ENCODE measurements at places on chromosomes 5 and 9.

DNA sequence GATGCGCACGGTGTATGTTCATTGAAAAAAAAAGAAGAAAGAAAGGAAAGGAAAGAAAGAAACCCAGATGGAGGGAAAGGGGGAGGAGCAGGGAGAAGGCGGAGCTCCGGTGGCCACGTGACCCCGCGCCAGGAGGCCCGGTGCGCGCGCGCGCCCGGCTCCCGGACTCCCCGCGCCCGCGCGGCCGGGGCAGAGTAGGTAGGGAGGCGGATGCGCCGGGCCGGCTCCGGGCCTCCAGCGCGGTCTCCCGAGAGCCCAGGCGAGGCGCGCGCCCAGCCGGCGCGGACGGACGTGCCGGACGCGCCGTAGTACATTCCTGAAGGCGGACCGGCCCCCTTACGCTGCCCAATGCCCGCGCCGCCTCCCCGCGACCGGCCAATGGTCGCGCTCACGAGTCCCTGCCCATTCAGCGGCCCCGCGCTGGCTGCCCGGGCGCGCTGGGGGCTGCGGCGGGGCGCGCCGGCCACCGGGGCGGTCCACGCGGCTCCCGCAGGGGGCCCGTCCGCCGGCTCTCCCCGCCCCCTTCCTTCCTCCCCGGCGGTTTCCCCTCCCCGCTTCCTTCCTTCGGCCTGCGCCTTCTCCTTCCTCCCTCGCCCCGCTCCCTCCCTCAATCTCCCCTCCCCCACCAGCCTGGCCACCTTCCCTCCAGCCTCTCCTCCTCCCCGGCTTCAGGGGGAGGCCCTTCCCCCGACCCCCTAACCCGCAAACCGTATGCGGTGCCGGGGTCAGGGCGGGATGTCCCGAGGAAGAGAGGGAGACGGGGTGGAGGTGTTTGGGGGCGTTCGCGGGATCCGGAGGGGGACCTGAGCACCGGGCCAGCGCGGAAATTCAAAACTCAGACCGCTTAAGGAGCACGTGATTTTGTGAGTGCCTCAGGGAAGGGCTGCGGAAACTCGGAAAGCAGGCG is 5.8 kb downstream of the PTCH1 start:
- peaks cover 21% of the 10 kb centered on the region for H3K4me1 ChIP-seq
- DNase-seq, result peak; percentile 49
- H3K27ac ChIP-seq, result peak overlapping the region; percentile 89
- no peaks in the 10 kb centered on the region for H3K27me3 ChIP-seq
- no peaks in the 10 kb centered on the region for H3K36me3 ChIP-seq

GRCh38 chr9:117034866-117035265 is 347.8 kb downstream of the TRIM32 start:
- no peaks in the 10 kb centered on the region for H3K27me3 ChIP-seq
- no peaks in the 10 kb centered on the region for H3K36me3 ChIP-seq
- no peak for DNase-seq
- H3K4me1 ChIP-seq, result no peaks in the 10 kb centered on the region

DNA sequence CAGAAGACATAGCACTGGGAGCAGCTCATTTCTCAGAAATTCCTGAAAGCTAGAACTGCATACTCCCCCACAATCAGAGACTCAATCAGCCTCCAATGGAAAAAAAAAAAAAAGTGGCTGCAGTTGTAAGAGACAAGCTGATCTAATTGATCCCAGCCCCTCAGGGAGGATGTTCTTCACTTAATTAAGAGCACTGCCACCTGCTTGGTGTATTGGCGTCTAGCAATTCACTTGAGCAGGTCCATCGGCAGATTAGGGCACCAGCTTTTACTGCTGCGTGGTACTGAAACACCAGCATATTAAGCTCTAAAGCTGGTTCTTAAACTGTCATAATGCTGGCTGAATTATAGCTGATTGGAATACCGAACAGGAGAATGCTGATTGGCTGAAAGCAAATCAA is 1890.1 kb upstream of the WWC1 start:
- H3K27me3 ChIP-seq, result no peaks in the 10 kb centered on the region
- H3K36me3 ChIP-seq, result no peaks in the 10 kb centered on the region
- no peak for DNase-seq
- H3K27ac ChIP-seq, result no peak overlapping the region
- H3K4me1 ChIP-seq, result no peaks in the 10 kb centered on the region

- H3K4me1 ChIP-seq, result peaks cover 10% of the 10 kb centered on the region
- DNase-seq, result no peak
- no peak overlapping the region for H3K27ac ChIP-seq
- H3K4me3 ChIP-seq, result no peak overlapping the region
- H3K36me3 ChIP-seq, result no peaks in the 10 kb centered on the region
- H3K27me3 ChIP-seq, result no peaks in the 10 kb centered on the region
Measured at GRCh38 chr9:31140316-31140715, 1244.1 kb upstream of the ACO1 start.

GRCh38 chr9:100222674-100223073 is 123.6 kb downstream of the INVS start:
- no peaks in the 10 kb centered on the region for H3K36me3 ChIP-seq
- no peak overlapping the region for H3K27ac ChIP-seq
- DNase-seq, result no peak
- H3K27me3 ChIP-seq, result no peaks in the 10 kb centered on the region

DNA sequence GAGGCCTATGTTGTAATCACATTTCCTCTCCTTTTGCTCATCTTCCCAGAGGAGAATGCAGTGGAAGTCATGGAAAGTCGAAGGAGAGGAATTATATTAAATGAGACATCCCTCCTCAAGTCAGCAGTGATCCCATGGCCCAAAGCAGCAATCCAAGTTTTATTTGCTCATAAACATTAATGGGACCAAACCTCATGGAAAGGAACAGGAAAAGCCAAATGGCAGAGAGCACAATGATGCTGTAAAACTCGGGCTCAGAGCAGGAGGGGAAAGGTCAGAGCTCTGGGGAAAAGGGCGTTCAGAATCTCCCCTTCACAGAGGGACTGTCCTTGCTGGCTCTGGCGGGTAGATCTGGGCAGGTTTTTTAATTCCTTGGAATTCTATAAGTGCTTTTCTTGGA is 175.8 kb downstream of the C5orf15 start:
- H3K27ac ChIP-seq, result no peak overlapping the region
- no peaks in the 10 kb centered on the region for H3K4me1 ChIP-seq
- no peak overlapping the region for H3K4me3 ChIP-seq
- H3K27me3 ChIP-seq, result peaks cover 59% of the 10 kb centered on the region
- no peaks in the 10 kb centered on the region for H3K36me3 ChIP-seq
- no peak for DNase-seq

- no peaks in the 10 kb centered on the region for H3K4me1 ChIP-seq
- H3K36me3 ChIP-seq, result no peaks in the 10 kb centered on the region
- H3K4me3 ChIP-seq, result no peak overlapping the region
- H3K27ac ChIP-seq, result no peak overlapping the region
- no peak for DNase-seq
Measured at GRCh38 chr5:95087816-95088317, 197.0 kb downstream of the MCTP1 start.

GRCh38 chr5:99929067-99929805 is 605.9 kb upstream of the FAM174A start:
- H3K4me1 ChIP-seq, result no peaks in the 10 kb centered on the region
- H3K27ac ChIP-seq, result no peak overlapping the region
- H3K36me3 ChIP-seq, result no peaks in the 10 kb centered on the region
- H3K27me3 ChIP-seq, result no peaks in the 10 kb centered on the region
- no peak overlapping the region for H3K4me3 ChIP-seq

DNA sequence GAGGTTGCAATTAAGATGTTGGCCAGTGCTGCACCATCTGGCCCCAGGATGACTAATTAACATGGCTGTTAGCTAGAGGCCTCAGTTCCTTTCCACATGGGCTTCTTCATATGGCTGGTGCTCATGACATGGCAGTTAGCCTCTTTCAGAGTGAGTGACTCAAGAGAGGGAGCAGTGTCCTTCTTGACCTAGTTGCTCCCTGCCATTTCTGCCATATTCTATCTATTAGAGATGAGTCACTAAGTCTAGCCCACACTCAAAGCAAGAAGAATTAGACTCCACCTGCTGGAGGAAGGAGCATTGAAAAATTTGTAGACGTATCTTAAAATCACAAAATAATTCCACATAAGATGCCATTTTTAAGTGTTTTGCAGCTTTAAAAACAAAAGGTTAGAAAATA is 651.2 kb upstream of the CCNG1 start:
- no peaks in the 10 kb centered on the region for H3K4me1 ChIP-seq
- DNase-seq, result no peak
- H3K36me3 ChIP-seq, result no peaks in the 10 kb centered on the region
- no peaks in the 10 kb centered on the region for H3K27me3 ChIP-seq
- H3K27ac ChIP-seq, result no peak overlapping the region

- no peaks in the 10 kb centered on the region for H3K4me1 ChIP-seq
- H3K4me3 ChIP-seq, result no peak overlapping the region
- no peaks in the 10 kb centered on the region for H3K27me3 ChIP-seq
- no peak overlapping the region for H3K27ac ChIP-seq
- H3K36me3 ChIP-seq, result no peaks in the 10 kb centered on the region
Measured at GRCh38 chr9:94979904-94980507, 253.5 kb downstream of the AOPEP start.

DNA sequence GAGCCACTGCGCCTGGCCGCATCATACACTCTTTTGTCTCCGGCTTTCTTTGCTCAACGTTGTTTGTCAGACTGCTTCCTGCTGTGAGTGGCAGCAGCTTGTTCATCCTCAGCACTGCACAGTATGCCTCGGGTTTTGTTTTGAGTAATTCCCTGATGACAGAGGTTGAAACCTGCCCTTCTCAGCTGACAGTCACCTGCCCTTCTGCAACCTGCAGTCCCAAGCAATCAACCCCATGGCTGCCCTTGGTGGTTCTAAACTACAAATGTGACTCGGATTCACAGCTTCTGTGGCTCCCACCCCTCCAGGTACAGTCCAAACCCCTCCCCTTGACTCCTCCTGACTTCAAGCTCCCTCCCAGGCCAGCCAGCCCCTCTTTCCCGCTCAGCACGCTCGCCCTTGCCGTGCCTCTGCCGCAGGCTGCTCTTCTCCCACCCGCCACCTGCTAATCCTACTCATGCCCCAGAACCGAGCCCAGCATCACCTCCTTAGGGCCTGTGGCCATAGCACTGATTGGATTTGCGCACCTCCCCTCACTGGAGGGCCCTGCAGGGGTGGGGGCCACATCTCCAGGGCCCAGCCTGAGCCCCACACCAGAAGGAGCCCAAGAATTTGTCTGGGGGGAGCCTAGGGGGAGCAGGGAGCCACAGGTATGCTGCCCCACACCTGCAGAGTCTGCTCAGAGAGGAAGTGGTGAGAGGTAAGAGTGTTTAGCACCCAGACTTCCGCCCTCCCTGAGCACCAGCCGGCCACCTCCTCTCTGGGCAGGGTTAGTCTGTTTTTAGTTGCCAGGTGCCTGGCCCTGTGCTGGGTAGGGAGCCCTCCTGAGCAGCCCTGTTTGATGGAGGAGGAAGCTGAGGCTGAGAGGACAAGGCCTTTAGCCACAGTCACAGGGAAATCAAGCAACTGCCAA is 10.1 kb downstream of the EEIG1 start:
- H3K36me3 ChIP-seq, result no peaks in the 10 kb centered on the region
- DNase-seq, result no peak
- H3K27ac ChIP-seq, result peak overlapping the region; percentile 53
- H3K4me1 ChIP-seq, result peaks cover 54% of the 10 kb centered on the region

DNA sequence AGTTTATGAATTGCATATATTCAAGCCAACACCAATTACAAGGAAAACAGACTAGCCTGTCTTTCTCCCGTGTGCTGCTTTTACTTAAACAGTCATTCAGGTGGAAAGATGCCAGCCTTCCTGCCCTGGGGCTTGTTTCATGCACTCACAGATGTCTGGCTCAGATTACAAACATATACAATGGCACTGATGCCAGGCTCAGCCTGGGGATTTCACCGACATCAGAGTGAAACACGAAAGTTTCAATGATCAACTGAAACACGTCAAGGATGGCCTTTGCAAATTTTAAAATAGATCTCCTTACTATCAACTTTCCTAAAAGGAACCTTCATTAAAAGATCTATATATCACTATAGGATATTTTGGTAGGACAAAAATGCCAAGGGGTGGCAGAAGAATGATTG is 1576.5 kb downstream of the EFNA5 start:
- H3K27ac ChIP-seq, result no peak overlapping the region
- H3K36me3 ChIP-seq, result no peaks in the 10 kb centered on the region
- DNase-seq, result peak; percentile 36
- H3K4me1 ChIP-seq, result peaks cover 4% of the 10 kb centered on the region
- no peak overlapping the region for H3K4me3 ChIP-seq

GRCh38 chr5:148623741-148624140 is 30.6 kb downstream of the HTR4 start:
- no peaks in the 10 kb centered on the region for H3K36me3 ChIP-seq
- H3K27me3 ChIP-seq, result no peaks in the 10 kb centered on the region
- peaks cover 17% of the 10 kb centered on the region for H3K4me1 ChIP-seq
- no peak overlapping the region for H3K4me3 ChIP-seq

GRCh38 chr5:176485176-176485575 is 37.0 kb downstream of the FAF2 start:
- no peaks in the 10 kb centered on the region for H3K27me3 ChIP-seq
- peaks cover 22% of the 10 kb centered on the region for H3K36me3 ChIP-seq
- DNase-seq, result no peak
- H3K27ac ChIP-seq, result no peak overlapping the region

- no peaks in the 10 kb centered on the region for H3K36me3 ChIP-seq
- no peak overlapping the region for H3K27ac ChIP-seq
- no peaks in the 10 kb centered on the region for H3K4me1 ChIP-seq
- no peaks in the 10 kb centered on the region for H3K27me3 ChIP-seq
- DNase-seq, result no peak
Measured at GRCh38 chr5:69312459-69313160, 20.0 kb downstream of the CCDC125 start.

DNA sequence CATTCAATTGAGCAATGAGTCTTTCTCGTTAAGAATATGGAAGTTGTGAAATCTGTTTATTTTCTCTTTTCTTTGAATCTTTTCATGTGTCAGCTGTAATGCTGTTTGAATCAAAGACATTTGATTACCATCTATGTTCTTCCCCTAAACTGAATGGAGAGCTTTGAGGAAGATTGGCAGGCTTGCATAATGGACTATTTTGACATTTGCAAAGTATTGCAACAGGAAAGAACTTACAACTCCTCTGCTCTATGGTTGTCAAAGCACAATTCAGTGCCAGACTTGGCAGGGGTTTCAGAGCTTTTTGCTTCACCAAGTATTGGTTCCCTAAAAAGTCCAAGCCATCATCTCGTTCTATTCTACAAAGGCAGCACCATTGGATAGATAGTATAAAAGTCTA is 549.0 kb upstream of the NUDT12 start:
- no peak for DNase-seq
- H3K4me1 ChIP-seq, result no peaks in the 10 kb centered on the region
- H3K36me3 ChIP-seq, result no peaks in the 10 kb centered on the region
- H3K4me3 ChIP-seq, result no peak overlapping the region

- H3K36me3 ChIP-seq, result no peaks in the 10 kb centered on the region
- H3K27me3 ChIP-seq, result no peaks in the 10 kb centered on the region
- H3K27ac ChIP-seq, result no peak overlapping the region
- no peak overlapping the region for H3K4me3 ChIP-seq
- H3K4me1 ChIP-seq, result no peaks in the 10 kb centered on the region
Measured at GRCh38 chr5:161342886-161343285, 203.6 kb downstream of the GABRB2 start.

All from keratinocyte (primary cell).